ENCODE measurements at places on chromosomes 5 and 9.
A peak's percentile ranks its signal among the peaks of the same experiment; 100 is the strongest.

GRCh38 chr5:61811052-61811451 lies 479.0 kb downstream of the ZSWIM6 start:
- DNase-seq = no peak

DNA sequence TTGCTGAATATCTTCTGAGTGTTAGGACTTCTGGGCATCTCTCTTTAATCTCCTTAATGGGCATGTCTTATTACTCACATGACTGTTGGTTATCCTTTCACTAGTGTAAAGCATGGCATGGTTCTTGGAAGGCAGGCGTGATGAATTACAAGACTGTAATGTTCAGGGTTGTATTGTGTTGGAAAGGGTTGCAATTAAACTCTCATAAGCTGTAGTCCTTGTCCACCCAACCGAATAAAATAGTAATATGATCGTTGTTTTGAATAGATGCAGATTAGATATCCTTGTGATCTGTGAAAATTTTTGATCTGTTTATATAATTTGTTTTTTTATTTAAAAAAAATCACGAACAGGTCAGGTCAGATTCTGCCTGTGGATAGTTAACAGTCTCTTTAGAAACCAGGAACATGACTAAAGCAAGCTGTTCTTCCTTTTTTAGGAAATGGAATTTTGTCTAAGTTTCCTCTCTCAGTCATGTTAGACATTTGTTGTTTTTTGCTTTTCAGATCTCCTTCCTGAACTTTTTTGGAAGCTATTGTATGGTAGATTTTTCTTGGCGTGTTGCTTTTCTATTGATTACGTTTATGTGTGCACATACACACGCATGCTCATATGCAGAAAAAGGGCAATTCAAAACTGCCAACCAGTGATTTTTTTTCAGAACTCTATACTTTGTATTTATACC lies 121.8 kb downstream of the ARHGEF28 start:
- no peak for DNase-seq

DNA sequence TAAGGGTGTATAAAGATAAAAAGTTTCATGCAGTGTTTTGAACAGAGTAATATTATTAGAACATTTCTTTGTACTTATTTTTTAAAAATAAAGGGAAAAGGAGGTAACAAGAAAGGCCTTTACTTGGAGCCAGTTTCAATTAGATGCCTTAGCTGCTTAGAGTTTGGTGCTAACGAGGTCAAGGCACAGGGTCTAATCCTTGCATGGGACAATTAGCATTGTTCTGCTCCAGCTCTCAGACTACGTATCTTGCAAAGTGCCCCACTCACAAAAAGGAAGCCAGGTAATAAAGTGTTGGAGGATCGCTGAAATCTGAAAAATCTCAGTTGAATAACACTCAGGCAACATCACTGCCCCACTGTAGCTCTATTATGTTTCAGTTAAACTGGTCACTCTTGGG lies 2011.3 kb downstream of the EFNA5 start:
- DNase-seq = no peak

DNA sequence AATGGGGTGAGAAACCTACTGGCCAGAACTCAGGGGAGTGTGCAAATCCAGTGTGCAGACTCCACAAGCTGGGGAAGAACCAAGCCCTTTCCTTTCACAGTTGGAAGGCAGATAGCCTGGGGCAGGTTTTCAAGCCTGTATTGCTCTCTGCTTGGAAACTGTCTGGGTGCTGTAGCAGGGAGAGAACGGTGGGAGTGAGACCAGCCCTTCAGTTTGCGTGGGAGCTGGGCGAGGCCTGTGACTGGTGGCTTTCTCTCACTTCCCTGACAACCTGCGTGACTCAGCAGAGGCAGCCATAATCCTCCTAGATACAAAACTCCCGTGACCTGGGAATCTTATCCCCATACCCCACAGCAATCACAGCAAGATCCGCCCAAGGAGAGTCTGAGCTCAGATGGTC lies 44.9 kb upstream of the SNCAIP start:
- DNase-seq = no peak

- no peak for DNase-seq
These were observed 3.7 kb upstream of the CLK4 start for GRCh38 chr5:178630475-178630930.

DNA sequence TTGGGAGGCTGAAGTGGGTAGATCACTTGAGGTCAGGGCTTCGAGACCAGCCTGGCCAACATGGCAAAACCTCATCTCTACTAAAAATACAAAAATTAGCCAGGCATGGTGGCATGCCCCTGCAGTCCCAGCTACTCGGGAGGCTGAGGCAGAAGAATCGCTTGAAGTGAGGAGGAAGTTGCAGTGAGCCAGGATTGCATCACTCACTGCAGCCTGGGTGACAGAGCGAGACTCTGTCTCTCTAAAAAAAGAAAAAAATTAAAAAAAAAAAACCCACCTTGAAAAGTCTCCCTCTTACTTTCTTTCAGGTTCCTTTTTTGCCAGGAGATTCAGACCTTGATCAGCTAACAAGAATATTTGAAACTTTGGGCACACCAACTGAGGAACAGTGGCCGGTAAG lies 34.2 kb downstream of the CDK7 start:
- DNase-seq = no peak

DNA sequence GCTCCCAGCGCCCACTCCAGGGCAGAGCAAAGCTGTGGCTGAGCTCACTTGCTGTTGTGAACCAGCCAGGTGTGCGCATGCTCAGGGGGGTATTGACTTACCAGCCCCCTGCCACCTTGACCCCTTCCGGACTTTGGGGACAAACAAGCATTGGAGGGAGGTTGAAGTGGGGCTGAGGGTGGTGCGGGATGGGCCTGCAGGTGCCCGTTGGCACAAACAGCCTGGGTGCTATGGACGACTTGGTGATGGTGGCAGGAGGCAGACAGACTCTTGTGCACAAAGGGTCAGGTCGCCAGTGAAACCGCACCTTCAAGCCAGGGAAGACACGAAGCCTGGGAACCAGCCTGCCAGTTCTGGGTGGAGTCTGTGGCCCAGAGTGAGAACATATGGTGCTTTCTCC lies 858.5 kb upstream of the PTPRD start:
- DNase-seq = peak; percentile 42

DNA sequence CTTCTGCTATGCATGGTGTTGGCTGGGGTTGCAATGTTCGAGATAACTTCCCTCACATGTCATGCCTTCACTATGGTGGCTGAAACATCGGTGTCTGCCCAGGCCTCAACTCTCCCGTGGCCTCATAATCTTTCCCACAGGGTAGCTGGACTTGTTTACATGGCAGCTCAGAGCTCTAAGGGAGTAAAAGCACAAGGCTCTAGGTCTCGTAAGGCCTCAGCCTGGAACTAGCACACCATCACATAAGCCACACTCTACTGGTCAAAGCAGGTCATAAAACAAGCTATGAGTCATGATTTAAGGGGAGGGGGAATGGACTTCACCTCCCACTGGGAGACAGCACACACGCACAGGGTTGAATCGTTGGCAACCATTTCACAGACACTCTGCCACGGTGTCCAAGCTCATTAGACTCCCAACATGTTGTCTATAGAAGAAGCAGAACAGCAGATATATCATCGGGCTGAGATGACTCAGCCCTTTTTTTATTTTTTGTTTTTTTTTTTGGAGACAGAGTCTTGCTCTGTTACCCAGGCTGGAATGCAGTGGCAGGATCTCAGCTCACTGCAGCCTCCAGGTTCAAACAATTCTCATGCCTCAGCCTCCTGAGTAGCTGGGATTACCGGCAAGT lies 66.8 kb upstream of the IL17B start:
- peak; percentile 65 for DNase-seq

DNA sequence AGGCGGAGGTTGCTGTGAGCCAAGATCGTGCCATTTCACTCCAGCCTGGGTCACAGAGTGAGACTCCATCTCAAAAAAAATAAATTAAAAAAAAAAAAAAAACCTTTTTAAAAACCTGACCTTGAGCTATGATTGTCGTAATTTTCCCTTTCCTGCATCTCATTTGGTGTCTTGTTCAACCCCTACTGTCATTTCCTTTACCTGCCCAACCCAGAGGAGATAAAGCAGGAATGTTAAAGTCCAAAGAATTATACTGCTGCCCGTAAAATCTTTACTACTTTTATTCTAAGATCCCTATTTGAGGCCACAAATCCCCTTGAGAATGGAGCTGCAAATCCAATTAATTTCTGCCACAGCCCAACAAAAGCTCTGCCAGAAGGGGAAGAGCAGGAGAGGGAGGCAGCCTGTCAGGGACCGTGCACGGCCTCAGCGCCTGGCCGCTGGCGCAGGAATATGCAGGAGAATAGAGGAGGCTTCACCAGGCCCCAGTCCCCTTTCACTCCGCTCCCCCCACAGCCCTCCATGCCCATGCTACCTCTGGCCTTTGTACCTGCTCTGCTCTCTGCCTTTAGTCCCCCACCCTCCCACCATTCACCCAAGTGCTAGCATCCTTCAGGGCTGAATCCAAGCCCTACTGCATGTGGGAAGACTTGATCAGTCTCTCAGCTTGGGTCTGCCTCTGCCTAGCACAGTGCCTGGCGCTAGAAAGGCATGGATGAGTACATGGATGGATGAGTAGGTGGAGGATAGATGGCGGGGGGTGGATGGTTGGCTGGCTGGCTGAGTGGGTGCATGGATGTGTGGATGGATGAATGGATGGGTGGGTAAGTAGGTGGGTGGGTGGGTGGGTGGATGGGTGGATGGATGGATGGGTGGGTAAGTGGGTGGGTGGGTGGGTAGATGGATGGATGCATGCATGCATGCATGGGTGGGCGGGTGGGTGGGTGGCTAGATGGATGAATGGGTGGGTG lies 99.8 kb upstream of the SARDH start:
- DNase-seq = no peak

GRCh38 chr9:9893837-9894236 lies 719.0 kb downstream of the PTPRD start:
- no peak for DNase-seq

GRCh38 chr9:70488098-70488792 lies 73.8 kb upstream of the KLF9 start:
- no peak for DNase-seq

GRCh38 chr5:65663804-65664521 lies 39.1 kb downstream of the SHLD3 start:
- no peak for DNase-seq

- DNase-seq = no peak
These were observed 141.4 kb upstream of the NMUR2 start for GRCh38 chr5:152546493-152546892.

GRCh38 chr9:122807271-122807900 lies 7.5 kb downstream of the OR1K1 start:
- DNase-seq = no peak

DNA sequence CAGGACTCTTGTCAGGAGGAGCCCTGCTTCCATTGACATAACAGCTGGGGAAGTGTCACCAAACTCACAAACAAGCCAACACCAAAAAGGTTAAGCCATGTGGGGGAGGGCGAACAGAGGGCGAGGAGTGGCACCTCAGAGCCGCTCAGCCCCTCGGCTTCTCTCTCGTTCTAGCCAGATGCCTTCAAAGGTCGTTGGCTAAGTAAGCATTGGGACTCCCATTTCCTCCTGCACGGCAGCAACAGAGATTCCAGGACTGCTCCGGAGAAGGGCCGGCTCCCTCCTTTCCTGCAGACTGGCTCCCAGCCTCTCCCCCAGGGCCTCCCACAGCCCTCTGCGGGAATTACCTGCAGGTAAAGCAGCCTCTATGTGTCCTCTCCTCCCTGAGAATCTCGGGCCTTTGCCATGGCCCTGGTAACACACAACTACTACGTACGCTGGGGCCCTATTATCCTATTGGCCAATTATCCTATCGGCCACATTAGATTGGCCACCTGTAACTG lies 52.1 kb upstream of the RNU6ATAC start:
- DNase-seq = no peak

GRCh38 chr9:94545940-94546339 lies 8.9 kb upstream of the PCAT7 start:
- DNase-seq = no peak

DNA sequence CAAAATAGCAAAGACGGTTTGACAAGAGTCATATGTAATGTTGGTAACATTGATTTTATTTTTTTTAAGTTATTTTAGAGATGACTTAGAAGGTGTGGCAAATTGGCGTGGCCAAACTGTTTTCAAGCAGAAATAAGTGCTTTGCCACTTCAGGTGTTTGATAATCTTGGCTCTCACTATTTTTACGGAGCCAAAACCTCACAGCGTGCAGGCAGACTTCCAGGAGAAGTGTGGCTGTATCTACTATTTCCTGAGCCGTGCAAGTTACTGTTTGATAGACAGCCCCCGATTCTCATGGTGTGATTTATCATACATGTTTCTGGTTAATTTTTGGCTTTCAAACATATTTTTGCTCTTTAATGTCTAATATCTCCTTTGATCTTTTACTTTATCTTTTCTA lies 269.5 kb downstream of the ADAMTSL1 start:
- DNase-seq = no peak

GRCh38 chr9:35905912-35906679 lies at the start of gene HRCT1:
HRCT1 (plus strand) TSS chr9:35906202; CDS start chr9:35906288, 86 bp downstream.
- DNase-seq = peak; percentile 95

DNA sequence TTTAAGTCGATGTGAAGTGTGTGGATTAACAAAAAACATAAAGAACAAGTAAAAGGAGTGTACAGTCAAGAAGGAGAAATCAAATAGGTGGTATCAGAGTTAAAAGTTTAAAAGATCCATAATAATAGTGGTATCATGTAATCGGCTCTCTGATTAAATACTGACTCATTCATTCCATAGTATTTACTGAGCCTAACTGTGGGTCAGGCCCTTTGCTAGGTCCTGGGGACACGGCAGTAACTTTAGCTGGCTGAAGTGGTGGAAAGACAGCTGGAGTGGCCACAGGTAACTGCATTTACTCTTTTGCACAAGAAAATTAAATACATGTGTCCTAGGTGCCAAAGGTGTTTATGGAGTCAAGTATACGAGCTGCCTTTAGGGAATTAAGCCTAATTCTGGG lies 124.0 kb downstream of the GNAQ start:
- no peak for DNase-seq

- DNase-seq = no peak
These were observed 38.7 kb upstream of the C6 start for GRCh38 chr5:41252036-41252435.

DNA sequence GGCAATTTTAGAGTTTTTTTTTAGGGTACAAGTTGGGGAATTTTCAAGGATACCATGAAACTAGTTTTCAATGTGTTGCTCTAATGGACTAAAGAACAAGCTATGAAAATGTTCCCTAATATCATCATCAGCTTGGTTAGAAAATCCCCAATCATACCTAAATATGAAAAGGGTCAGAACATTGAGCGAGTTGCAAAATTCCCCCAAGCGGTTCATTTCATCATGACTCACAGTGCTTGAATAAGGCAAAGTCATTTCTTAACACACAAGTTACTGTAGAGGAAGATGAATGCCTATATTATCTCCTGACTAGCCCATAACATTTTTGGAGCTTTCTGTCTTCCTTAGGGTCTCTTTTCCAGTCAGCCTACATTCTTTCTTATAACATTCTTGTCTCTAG lies 62.7 kb downstream of the ST8SIA4 start:
- no peak for DNase-seq

DNA sequence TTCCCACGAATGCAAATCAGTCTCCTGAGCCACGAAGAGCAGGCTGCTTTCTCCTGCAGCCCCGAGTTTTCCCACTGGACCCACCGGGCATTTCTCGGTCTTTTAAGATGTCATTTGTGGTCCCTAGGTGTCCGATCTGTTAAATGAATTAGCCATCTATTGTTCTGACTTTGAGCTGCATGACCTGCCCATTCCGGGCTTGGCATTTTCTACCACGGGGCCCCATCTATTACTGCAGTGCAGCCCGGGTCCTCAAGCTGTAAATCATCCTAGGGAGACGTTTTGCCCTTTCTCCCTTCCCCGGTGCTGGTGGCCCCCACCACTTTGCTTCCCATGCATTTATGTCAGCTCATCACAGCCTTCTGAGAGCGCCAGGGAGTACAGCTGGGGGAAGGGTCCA lies 405.4 kb downstream of the IRX1 start:
- no peak for DNase-seq
